ENCODE measurements at places on chromosomes 1 and 21. TPM values are rescaled to one million over a fixed set of nuclear protein-coding genes. Genes with fewer than 3 reads are reported as not detected.

DNA sequence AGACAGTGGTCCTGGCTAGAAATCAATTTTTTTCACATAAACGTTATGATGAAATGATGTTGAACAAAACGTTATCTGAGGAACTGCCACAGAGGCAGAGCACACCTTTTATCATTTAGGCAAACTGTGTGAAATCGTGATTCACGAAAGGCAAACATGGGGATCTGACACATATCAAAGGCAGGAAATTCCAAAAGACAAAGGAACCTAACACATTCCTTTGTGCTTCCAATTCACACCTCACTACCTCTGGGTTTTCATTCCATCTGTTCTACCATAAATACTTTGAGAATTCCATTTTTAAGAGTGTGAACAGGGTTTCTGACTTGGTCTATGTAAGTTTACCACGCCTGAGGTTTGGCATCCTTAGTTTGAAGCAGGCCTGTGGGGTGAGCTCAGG is 119.5 kb upstream of the KRTAP19-8 start:
- DNase-seq, result no peak

DNA sequence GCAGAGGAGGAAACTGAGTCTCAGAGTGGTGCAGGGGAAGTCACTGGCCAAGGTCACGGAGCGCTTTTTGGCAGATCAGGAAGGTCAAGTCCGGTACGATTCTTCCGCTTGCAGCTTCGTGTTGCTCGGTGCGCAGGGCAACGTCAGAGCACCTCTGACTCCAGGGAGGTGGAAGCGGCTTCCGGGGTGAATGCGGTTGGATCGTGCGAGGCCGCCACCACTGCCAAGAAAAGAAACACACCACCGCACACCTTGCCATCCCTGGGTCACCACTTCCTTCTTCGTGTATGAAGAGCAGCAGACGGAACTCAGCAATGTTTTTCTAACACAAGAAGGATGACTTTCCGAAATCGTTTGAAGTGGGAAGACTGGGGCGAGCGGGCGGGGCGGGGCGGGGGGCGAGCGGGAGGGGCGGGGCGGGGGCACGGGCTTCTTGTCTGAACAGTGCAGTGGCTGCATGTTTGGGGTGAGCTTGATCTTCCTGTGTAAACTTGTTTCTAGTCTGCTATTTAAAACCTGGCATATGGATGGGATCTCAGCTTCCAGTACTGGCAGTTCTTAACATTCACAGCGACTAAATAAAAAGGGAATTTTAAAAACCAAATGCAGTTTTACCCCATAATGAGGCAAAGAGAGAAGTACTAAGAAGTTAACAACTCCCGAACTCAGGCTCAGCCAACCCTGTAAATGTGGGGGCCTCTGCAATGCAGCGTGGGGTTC is 300.0 kb downstream of the RRAGC start:
- no peak for DNase-seq

DNA sequence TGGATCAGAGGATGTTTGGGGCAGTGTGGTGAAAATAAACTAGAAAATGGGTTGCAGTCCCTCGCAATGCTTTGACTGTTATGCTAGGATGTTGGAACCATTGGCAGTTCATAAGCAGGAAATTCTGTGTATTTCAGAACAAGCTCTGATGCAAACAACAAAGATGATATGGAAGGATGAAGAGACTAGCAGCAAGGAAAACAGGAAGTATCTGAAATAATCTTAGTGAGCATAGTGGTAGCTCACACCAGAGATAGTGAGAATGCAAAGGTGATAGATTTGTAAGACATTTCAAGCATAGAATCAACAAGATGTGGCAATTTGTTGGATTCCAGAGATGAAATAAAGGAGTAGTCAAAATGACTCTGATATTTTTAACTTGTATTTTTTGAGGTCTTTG is 11.1 kb upstream of the RCC1 start:
- no peak for DNase-seq

- DNase-seq, result peak; percentile 21
These were observed 10.8 kb downstream of the THEM4 start for GRCh38 chr1:151898519-151898991.

The GBP6 gene
- 0.12 TPM for total RNA-seq

- DNase-seq, result no peak
These were observed 34.5 kb downstream of the UCK2 start for GRCh38 chr1:165861911-165862310.

The EDARADD gene
- total RNA-seq, result 0.57 TPM

DNA sequence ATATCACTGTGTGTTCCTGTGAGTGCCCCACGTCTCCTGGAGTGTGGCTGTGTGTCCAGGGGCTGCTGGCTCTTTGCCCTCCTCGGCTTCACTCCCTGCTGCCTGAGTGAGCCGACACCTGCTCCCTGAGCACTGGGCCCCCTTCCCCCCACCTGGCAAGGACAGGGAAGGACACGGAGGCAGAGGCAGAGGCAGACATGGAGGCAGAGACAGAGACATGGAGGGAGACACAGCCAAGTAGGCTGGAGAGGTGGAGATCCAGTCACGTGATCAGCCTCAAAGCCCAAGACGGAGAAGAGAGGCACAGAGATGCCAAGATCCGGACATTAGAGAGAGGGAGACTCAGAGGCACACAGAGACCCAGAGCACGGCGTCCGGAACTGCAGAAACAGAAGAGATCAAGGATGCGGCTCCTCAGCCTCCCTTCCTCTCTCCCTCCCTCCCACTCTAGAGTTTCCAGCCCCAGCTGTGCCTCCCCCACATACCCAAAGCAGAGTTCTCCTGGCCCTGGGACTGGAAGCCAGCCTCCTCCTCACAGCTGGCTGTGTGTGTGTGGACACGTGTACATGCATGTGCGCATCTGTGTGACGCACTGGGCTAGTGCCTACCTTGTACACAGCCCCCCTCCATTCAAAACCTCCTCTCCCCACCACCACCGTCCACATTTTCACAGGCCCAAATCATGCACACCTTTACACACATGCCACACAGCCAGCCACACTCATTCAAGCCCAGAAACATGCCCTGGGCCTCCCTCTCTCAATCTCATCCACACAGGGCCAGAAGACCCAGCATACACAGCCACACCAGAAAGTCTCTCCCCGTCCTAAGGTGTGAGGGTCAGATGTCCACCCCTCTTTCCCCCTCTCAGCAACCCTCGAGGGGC is 39.1 kb upstream of the WASF2 start:
- DNase-seq, result peak; percentile 85

GRCh38 chr1:29700491-29700890 is 464.2 kb downstream of the PTPRU start:
- no peak for DNase-seq

The CD101 gene
- 2.3 TPM for total RNA-seq

DNA sequence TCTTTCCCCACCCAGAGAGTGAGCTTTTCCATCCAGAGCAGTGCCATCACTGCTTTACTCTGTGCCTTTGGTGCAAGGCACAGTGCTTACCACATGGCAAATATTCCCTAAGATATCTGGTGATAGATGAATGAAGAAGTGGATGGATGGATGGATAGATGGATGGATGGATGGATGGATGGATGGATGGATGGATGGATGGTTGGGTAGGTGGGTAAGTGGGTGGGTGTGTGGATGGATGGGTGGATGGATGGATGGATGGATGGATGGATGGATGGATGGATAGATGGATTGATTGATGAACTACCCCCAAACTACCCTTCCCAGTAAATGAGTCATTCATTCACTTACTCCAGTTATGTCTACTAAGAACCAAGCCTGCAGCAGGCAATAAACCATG is 42.9 kb upstream of the SLC44A3 start:
- no peak for DNase-seq

The HAX1 gene
- 182 TPM for total RNA-seq

The MTARC1 gene
- total RNA-seq, result 7.9 TPM

DNA sequence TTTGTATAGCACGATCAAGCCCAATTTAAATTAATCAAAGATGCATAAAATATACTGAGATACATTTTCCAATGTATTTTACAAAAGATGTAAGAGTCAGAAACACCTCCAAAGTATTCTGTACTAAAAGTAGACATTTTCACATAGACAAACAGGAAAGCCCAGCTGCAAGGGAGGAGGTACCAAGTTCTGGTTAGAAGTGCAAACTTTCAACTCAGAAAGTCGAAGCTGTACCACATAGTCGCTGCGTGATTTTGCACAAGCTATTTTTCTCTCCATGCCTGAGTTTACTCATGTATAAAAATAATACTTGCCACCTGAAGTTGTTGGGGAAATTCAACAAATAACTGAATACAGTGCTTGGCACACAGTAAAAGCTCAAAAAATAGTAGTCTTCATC is 5.6 kb upstream of the HNRNPU start:
- no peak for DNase-seq

GRCh38 chr1:94892604-94893254 is 34.2 kb downstream of the CNN3 start:
- DNase-seq, result no peak

GRCh38 chr1:25106976-25107642 is 125.2 kb downstream of the SYF2 start:
- DNase-seq, result no peak

DNA sequence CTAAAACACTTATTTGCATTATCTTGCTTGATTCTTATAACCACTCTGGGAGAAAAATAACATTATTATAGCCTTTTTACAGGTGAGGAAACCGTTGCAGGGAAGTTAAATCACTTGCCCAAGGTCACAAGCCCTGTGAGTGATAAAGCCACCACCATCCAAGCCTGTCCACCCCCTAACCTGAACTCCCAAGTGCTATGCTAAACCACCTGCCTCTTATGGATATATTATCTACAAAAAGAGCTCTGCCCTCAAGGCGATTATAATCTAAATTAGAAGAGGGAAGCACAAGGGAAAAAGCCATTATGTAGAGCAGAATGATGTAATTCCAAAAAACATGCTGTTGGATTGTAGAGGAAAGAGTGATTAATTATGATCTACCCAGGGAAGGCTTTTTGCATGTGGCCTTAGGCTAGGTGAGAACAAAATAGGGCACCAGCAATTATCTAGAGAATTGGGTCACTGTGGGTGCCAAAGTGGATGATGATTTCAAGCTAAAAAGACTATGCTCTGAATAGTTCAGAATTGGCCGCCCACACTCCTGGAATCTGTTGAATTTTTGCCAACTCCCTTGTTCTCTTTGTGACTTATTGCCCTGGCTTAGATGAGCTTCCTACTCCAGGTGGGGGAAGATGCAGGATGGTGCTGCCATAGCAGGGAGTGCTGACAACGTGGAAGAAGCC is 205.3 kb downstream of the FGGY start:
- no peak for DNase-seq

DNA sequence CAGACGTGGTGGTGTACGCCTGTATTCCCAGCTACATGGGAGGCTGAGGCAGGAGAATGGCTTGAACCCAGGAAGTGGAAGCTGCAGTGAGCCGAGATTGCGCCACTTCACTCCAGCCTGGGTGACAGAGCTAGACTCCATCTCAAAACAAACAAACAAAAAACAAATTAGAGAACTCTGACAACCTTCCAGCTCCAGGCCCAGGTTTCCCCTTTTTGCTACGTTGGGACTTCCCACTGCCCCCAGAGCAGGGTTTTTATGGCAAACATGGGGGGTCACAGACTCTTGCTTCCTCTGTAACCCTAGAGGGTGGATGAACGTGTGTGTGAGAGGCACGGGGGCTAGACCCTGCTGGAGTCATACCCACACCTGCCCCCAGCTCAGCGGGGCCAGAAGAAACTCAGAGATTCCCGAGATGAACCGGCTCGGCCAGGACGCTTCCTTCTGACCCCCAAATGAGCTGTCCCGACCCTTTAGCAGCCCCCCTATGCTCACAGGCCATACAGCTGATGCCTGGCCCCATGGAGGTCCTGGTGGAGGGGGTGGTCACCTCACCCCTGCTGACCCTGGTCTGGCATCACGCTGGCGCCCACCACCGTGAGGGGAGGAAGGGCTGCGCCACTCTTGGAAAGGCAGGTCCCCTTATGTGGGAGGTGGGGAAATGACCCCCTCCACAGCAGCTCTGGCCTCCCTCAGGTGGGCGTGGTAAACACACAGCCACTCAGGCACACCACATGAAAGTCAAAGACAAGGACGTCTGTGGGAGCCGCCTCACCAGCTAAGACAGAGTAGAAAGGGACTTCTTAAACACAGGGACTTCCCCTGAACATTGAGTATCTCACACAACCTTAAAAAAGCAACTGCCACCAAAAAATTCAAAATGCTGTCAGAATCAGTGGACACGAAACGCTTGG is 7.1 kb downstream of the GPR157 start:
- no peak for DNase-seq

GRCh38 chr1:27545876-27546275 is 55.9 kb upstream of the WASF2 start:
- no peak for DNase-seq

- no peak for DNase-seq
These were observed 43.7 kb upstream of the ABCG1 start for GRCh38 chr21:42175110-42175710.

DNA sequence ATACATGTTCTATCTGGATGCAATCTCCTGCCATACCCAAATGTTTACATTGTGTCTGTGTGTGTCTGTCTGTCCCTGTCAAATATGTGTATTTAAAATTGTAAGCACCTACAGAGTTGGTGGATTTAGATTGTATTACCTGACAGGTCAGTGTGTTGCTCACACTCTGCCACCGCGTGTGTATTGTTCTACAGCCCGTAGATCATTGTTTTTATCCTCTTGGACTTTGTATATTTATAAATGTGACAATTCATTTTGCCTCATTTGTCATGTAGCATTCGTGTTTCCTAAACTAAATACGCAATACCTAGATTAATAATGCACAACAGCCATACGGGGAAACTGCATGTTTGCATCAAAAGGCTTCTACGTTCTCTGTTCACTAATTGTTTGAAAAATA is 634 bp downstream of the ALG14 start:
- no peak for DNase-seq

- DNase-seq, result no peak
These were observed 22.8 kb upstream of the ZBTB21 start for GRCh38 chr21:42032968-42033367.

- DNase-seq, result no peak
These were observed 10.1 kb downstream of the TRAF5 start for GRCh38 chr1:211336775-211337174.

The MEX3A gene
- total RNA-seq, result 0.15 TPM

The DNAJC28 gene
- 5.9 TPM for total RNA-seq

DNA sequence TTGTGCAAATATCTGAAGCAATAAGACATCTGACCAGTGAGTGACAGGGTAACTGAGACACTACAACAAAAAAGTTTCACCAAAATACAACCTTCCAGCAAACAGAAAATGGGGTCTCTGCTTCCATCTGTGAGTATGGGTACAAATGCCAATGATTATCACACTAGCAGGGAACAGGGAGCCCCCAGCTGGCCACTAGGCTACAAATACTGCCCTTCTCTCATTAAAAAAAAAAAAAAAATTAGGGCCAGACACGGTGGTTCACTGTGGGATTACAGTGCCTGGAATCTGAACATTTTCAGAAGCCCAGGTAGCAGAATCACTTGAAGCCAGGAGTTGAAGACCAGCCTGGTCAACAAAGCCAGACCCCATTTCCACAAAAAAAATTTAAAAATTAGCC is 48.4 kb upstream of the EDARADD start:
- no peak for DNase-seq

- no peak for DNase-seq
These were observed 129.2 kb downstream of the ADAMTS1 start for GRCh38 chr21:26715878-26716506.

The SV2A gene
- total RNA-seq, result 0.14 TPM

Measured in heart right ventricle (tissue), 16 donors.